A673 (cell line): ENCODE measurements at places on chromosomes 13 and 19.

GRCh38 chr19:39341129-39341718 is 997 bp upstream of the SAMD4B start:
- peak overlapping the region; percentile 77 for H3K27ac ChIP-seq
- H3K36me3 ChIP-seq: no peaks in the 10 kb centered on the region
- peaks cover 27% of the 10 kb centered on the region for H3K4me1 ChIP-seq
- H3K27me3 ChIP-seq: no peaks in the 10 kb centered on the region
- peak overlapping the region; percentile 61 for H3K4me3 ChIP-seq

GRCh38 chr19:39112338-39112890 is 13.2 kb upstream of the PAK4 start:
- no peak overlapping the region for H3K27ac ChIP-seq
- no peaks in the 10 kb centered on the region for H3K27me3 ChIP-seq
- H3K4me1 ChIP-seq: no peaks in the 10 kb centered on the region
- DNase-seq: no peak
- H3K36me3 ChIP-seq: no peaks in the 10 kb centered on the region

GRCh38 chr19:14343286-14343685 is 38.0 kb upstream of the ADGRE5 start:
- no peak overlapping the region for H3K4me3 ChIP-seq
- DNase-seq: no peak
- no peaks in the 10 kb centered on the region for H3K27me3 ChIP-seq
- H3K27ac ChIP-seq: no peak overlapping the region

- no peaks in the 10 kb centered on the region for H3K27me3 ChIP-seq
- no peak overlapping the region for H3K27ac ChIP-seq
- no peak overlapping the region for H3K4me3 ChIP-seq
- H3K4me1 ChIP-seq: peaks cover 6% of the 10 kb centered on the region
- H3K36me3 ChIP-seq: peaks cover 82% of the 10 kb centered on the region
Measured at GRCh38 chr19:7933828-7934725, 8.1 kb upstream of the CTXN1 start.

GRCh38 chr19:42540071-42540553 is 11.8 kb upstream of the CEACAM1 start:
- no peak overlapping the region for H3K4me3 ChIP-seq
- peaks cover 7% of the 10 kb centered on the region for H3K27me3 ChIP-seq
- DNase-seq: peak; percentile 36
- H3K4me1 ChIP-seq: no peaks in the 10 kb centered on the region
- H3K36me3 ChIP-seq: no peaks in the 10 kb centered on the region
- H3K27ac ChIP-seq: no peak overlapping the region

- H3K4me1 ChIP-seq: no peaks in the 10 kb centered on the region
- H3K4me3 ChIP-seq: no peak overlapping the region
- no peaks in the 10 kb centered on the region for H3K36me3 ChIP-seq
- H3K27ac ChIP-seq: no peak overlapping the region
Measured at GRCh38 chr13:66074018-66074615, 1156.0 kb downstream of the PCDH9 start.

DNA sequence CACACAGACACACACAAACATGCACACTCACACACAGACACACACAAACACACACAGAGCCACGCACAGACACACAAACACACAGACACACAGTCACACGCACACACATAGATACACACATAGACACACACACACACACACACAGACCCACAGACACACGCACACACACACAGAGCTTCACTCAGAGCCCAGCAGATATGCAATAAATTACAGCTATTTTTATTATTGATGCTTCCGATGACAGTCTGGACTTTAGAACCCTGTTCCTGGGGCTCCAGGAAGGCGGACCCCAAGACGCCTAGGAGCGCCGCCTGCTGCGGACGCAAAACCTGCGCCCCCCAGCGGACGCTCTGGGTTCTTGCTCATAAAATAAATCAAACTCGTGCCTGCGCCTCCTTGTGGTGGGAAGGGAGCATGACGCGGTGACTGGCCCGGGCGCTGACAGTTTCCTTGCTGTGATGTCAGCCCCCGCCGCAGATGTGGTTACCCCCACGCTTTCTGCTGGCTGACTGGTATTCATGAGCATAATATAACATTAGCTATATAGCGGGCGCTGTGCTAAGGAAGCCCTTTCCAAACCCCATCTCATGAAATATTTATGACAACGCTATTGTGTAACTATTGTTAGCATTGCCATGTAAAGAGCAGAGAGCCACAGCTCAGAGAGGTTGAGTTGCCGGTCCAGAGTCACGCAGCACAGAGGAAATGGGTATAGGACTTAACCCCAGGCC is 64.4 kb upstream of the TM9SF2 start:
- no peaks in the 10 kb centered on the region for H3K36me3 ChIP-seq
- DNase-seq: peak; percentile 91
- no peaks in the 10 kb centered on the region for H3K4me1 ChIP-seq
- H3K4me3 ChIP-seq: peak overlapping the region; percentile 12
- no peak overlapping the region for H3K27ac ChIP-seq

- no peaks in the 10 kb centered on the region for H3K27me3 ChIP-seq
- no peaks in the 10 kb centered on the region for H3K4me1 ChIP-seq
- peak overlapping the region; percentile 58 for H3K4me3 ChIP-seq
Measured at GRCh38 chr19:52896431-52897137, 851 bp downstream of the ZNF320 start.

DNA sequence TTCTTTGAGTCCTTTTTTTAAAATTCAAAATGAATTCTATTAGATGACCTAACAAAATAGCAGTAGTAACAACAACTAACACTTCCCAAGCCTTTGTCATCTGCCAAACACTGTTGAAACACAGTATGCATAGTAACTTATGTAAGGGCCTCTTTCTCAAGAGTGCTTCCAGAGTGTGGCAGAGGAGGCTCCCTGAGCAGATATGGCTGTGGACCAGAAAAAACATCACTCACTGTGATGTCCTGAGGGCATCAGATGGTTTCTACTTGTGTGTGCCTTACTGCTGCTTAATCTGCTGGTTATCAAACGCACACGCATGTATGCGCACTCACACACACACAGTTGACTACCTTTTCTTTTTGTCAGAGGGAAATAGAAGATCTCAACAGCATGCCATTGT is 110.8 kb downstream of the DLEU7 start:
- no peak overlapping the region for H3K27ac ChIP-seq
- H3K4me1 ChIP-seq: no peaks in the 10 kb centered on the region
- no peak overlapping the region for H3K4me3 ChIP-seq
- no peaks in the 10 kb centered on the region for H3K36me3 ChIP-seq
- no peak for DNase-seq
- H3K27me3 ChIP-seq: no peaks in the 10 kb centered on the region

GRCh38 chr13:33212396-33212795 is 73.2 kb downstream of the STARD13 start:
- peaks cover 79% of the 10 kb centered on the region for H3K4me1 ChIP-seq
- no peak overlapping the region for H3K4me3 ChIP-seq
- H3K27ac ChIP-seq: no peak overlapping the region
- H3K36me3 ChIP-seq: no peaks in the 10 kb centered on the region
- DNase-seq: no peak
- no peaks in the 10 kb centered on the region for H3K27me3 ChIP-seq

DNA sequence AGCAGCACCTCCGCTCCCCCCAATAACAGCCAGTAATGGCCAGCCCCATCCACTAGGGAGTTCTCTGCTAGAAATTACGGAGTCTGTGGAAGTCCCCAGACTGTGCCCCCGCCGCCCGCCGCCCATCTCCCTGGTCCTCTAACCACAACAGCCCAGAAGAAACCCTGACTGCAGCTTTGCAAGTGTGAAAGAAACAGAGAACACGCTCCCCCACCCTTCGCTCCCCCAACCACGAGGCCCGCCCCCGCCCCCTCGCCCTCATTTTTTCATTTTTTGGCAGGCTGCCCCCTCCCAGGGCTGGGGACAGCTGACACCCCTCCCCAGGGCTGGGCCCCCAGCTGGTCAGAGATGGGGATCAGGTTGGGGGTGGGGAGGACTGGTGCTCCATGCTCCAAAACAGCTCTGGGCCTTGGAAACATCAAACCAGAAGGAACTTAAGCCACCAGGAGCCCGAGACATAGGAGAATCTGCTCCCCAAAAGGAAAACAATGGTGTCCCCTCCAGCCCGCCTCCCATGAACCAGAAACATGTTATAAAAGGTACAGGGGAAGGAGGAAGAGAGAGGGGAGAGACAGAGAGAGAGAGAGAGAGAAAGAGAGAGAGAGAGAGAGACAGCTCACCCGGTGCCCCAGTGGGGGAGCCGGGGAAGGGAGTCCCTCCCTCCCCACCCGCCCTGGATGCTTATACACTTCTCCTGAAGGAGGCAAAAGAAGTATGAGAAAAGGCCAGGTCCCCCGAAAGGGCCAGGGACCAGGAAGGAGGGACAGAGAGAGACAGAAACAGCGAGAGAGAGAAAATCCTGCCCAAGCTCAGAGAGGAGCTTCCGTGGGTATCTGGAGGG is 29.8 kb upstream of the ASF1B start:
- no peak for DNase-seq
- peaks cover 26% of the 10 kb centered on the region for H3K36me3 ChIP-seq

- H3K4me3 ChIP-seq: peak within 1 kb of the TSS; percentile 29
- H3K27ac ChIP-seq: no peak within 1 kb of the TSS
- H3K27me3 ChIP-seq: peaks cover 35% of the 10 kb centered on the region
- peak; percentile 57 for DNase-seq
- peaks cover 9% of the 10 kb centered on the region for H3K4me1 ChIP-seq
Measured at GRCh38 chr19:55179606-55180484, at the start of gene SYT5. Gene SYT5 (minus strand): TSS chr19:55180289. CDS start chr19:55179041, 1,248 bp downstream.

GRCh38 chr19:29489172-29489951 is 36.4 kb upstream of the VSTM2B start:
- DNase-seq: no peak
- H3K4me3 ChIP-seq: no peak overlapping the region
- H3K36me3 ChIP-seq: no peaks in the 10 kb centered on the region

GRCh38 chr13:101512650-101513049 is 60.2 kb downstream of the ITGBL1 start:
- no peak overlapping the region for H3K4me3 ChIP-seq
- peaks cover 29% of the 10 kb centered on the region for H3K4me1 ChIP-seq
- peak; percentile 86 for DNase-seq

GRCh38 chr19:40257096-40257517 is 28.0 kb downstream of the AKT2 start:
- H3K36me3 ChIP-seq: peaks cover 32% of the 10 kb centered on the region
- H3K27ac ChIP-seq: no peak overlapping the region
- no peaks in the 10 kb centered on the region for H3K27me3 ChIP-seq
- no peak overlapping the region for H3K4me3 ChIP-seq
- H3K4me1 ChIP-seq: no peaks in the 10 kb centered on the region
- DNase-seq: no peak

DNA sequence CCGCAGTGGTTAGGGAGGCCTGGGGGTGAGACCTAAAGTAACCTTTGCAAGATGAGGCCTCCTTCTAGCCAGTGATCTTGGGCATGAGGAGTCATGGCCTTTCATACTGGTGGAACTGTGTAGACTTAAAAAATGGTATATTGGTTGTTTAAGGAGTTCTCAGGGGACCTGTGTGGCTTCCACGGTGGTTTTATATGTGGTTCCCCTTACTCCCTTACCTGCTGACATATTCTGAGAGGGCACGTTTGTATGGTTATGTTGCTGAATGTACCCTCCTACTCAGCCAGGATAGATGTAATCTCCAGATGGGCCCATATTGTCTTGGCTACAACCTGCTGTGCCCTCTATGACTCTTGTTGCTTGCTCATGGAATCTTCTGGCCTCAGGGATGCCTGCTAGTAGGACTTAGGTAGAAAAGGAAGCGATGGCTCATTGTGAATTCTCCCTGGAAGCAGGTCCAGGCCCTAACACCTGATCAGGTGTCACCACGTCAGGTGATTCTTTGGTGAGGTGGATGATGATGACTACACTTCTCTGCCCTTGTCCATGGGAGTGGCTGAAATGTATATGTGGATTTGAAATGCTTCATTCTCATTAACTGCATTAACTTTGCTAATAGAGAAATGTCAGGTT is 1.8 kb downstream of the ZNF460 start:
- no peak for DNase-seq
- no peak overlapping the region for H3K27ac ChIP-seq
- H3K4me3 ChIP-seq: peak overlapping the region; percentile 92
- H3K27me3 ChIP-seq: no peaks in the 10 kb centered on the region

DNA sequence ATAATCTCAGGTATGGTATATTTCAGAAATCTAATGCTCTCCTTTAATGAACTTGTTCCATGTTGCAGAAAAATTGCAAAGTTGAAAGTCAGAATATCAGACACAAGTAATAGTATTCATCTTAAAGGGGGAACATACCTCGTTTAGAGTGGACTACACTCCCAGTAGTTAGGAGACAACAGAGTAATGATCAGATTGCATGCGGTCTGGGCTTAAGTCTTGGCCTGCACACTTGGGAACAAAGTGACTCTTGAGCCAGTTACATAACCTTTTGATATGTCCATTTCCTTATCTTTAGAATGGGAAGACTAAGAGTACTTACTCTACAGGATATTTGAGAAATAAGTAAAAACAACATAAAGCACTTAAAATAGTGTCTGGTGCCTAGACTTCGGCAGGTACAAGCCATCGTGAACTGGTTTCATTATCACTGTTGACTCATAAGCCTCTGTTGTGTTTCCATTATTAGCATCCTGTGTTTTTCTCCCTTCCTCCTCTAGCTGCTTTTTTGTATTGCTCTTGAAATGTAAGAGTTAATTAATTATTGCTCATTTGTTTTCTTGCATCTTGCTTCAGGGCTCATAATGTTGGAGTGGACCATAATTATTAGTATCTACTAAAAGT is 53.0 kb downstream of the DPY19L3 start:
- H3K27ac ChIP-seq: peak overlapping the region; percentile 6
- DNase-seq: no peak
- H3K36me3 ChIP-seq: peaks cover 10% of the 10 kb centered on the region
- no peak overlapping the region for H3K4me3 ChIP-seq
- H3K4me1 ChIP-seq: peaks cover 20% of the 10 kb centered on the region
- H3K27me3 ChIP-seq: no peaks in the 10 kb centered on the region

DNA sequence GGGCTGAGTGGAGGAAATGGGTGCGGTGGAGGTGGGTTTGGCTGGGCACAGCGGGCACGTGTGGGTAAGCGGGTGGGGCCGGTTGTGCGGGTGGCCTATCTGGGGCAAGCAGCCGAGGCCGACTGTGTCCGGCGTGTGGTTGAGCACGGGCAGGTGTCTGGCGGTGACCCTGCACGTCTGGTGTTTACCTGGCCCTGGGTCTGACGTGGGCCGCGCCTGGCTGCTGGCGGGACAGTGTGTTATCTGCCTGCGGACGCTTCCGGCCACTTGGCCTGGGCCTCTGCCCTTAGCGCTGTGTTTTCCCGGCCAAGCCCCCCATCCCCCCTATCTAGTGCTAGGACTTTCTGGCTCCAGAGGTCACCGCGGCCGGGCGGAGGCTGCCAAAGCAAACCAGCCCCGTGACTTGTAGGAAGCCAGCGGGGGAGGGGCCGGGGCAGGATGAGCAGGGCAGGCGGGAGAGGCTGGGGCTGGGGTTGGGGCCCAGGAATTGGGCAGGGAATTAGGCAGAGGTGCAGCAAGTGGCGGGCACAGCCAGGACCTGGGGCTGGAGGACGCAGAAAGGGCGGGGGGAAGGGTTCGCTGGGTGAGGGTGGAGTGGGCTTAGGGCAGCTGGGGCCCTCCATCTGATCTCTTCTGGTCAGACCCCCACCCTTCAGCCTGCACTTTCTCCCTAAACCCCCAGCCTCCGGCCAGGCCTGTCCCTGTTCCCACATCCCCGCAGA is 534 bp upstream of the HPN start:
- DNase-seq: no peak
- H3K27ac ChIP-seq: no peak overlapping the region
- no peak overlapping the region for H3K4me3 ChIP-seq
- H3K27me3 ChIP-seq: no peaks in the 10 kb centered on the region
- no peaks in the 10 kb centered on the region for H3K4me1 ChIP-seq
- no peaks in the 10 kb centered on the region for H3K36me3 ChIP-seq
